ENCODE measurements at places on chromosomes 1 and 21. TPM values are rescaled to one million over a fixed set of nuclear protein-coding genes. Genes with fewer than 3 reads are reported as not detected.
A peak's percentile ranks its signal among the peaks of the same experiment; 100 is the strongest.

GRCh38 chr1:43021547-43022474, 63.1 kb upstream of the SLC2A1 start:
- DNase-seq = no peak
- H3K4me3 ChIP-seq = no peak overlapping the region
- no peaks in the 10 kb centered on the region for H3K4me1 ChIP-seq
- H3K27ac ChIP-seq = no peak overlapping the region

- H3K27me3 ChIP-seq = no peaks in the 10 kb centered on the region
- no peak overlapping the region for H3K27ac ChIP-seq
- no peak overlapping the region for H3K4me3 ChIP-seq
- no peaks in the 10 kb centered on the region for H3K36me3 ChIP-seq
- no peak for DNase-seq
Measured at GRCh38 chr21:20013851-20014250, 984.4 kb upstream of the NCAM2 start.

DYNLT5 gene
- total RNA-seq = 25.4 TPM

RIIAD1 gene
- total RNA-seq = 5.2 TPM

XKR8 gene
- 3.2 TPM for total RNA-seq

- peaks cover 57% of the 10 kb centered on the region for H3K4me1 ChIP-seq
- no peak overlapping the region for H3K4me3 ChIP-seq
- no peaks in the 10 kb centered on the region for H3K36me3 ChIP-seq
- H3K27ac ChIP-seq = peak overlapping the region; percentile 68
Measured at GRCh38 chr1:21324368-21325141, 34.3 kb upstream of the ECE1 start.

STUM gene
- total RNA-seq = 4.8 TPM

GJB5 gene
- total RNA-seq = not detected

NMNAT1 gene
- total RNA-seq = 17.6 TPM

- H3K27me3 ChIP-seq = no peaks in the 10 kb centered on the region
- no peak overlapping the region for H3K4me3 ChIP-seq
- no peaks in the 10 kb centered on the region for H3K36me3 ChIP-seq
Measured at GRCh38 chr1:200444478-200444877, 34.6 kb upstream of the ZNF281 start.

- no peak for DNase-seq
- H3K4me1 ChIP-seq = no peaks in the 10 kb centered on the region
- H3K27ac ChIP-seq = no peak overlapping the region
- H3K36me3 ChIP-seq = peaks cover 9% of the 10 kb centered on the region
- no peak overlapping the region for H3K4me3 ChIP-seq
Measured at GRCh38 chr21:33780631-33781030, 135.0 kb downstream of the ATP5PO start.

DNA sequence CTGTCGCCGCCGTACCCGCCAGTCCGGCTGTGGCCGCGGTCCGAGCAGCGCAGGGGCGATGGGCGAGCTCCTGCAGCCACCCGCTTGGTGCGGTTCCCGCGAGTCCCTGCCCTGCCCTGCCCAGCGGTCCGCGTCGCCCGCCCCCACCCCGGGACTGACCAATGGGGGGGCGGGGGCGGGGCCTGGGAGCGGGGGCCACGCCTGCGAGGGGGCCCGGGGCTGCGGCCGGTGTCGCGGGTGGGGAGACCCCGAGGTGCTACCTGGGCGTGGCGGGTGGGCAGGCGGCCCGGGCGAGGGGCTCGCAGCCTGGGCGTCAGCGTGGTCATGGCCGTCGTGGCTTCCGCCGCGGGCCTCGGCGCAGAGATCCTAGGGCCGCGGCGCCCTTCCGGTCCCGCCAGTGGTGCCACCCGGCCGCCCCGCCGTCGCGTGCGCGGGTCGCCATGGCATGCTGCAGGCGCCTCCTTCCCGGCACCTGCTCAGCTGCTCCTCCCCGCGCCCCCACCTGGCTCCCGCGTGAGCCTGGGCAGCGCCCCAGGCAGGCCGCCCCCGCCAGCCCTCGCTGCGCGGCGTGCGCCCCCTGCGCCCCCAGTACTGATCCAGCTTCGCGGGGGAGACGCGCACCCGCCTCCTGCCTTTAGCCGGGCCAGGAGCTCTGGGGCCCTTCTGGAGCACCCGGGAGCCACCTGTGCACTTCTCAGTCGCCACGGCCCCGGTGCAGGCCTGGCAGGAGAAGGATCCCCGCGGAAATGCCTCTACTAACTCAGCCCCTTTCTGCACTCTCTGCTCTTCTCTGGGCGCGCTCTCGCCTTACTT, at the start of gene BMP8B:
Gene BMP8B (minus strand): TSS at position 108 of the 813 bp plus-strand sequence. CDS start 380 bp downstream, outside the sequence.
- H3K36me3 ChIP-seq = no peaks in the 10 kb centered on the region
- H3K4me3 ChIP-seq = peak within 1 kb of the TSS; percentile 36
- no peak within 1 kb of the TSS for H3K27ac ChIP-seq
- DNase-seq = no peak
- H3K4me1 ChIP-seq = peaks cover 27% of the 10 kb centered on the region

DNA sequence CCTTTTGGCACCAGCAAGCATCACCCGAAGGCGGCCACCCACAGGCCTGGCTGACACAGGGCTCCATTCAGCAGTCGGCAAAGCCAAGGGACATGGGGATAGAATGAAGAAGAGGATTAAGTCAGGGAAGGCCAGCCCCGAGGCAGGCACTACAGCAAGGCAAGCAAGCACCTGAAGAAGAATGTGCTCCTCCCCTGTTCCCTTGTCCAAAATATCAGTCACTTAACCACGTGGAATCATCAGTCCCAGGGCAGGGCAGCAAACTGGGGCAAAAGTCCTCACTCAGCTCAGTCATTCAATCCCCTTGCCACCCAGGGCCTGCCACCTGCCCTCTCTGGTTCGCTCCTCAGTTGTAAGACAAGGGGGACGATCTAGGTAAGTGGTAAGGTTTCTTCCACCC, 9.3 kb downstream of the KANK4 start:
- H3K4me1 ChIP-seq = peaks cover 16% of the 10 kb centered on the region
- DNase-seq = no peak
- peaks cover 8% of the 10 kb centered on the region for H3K27me3 ChIP-seq
- H3K27ac ChIP-seq = no peak overlapping the region

- H3K4me3 ChIP-seq = peak overlapping the region; percentile 47
- DNase-seq = no peak
- no peaks in the 10 kb centered on the region for H3K4me1 ChIP-seq
- peaks cover 2% of the 10 kb centered on the region for H3K36me3 ChIP-seq
- H3K27me3 ChIP-seq = no peaks in the 10 kb centered on the region
Measured at GRCh38 chr1:172145231-172145651, 275.2 kb upstream of the C1orf105 start.

DNA sequence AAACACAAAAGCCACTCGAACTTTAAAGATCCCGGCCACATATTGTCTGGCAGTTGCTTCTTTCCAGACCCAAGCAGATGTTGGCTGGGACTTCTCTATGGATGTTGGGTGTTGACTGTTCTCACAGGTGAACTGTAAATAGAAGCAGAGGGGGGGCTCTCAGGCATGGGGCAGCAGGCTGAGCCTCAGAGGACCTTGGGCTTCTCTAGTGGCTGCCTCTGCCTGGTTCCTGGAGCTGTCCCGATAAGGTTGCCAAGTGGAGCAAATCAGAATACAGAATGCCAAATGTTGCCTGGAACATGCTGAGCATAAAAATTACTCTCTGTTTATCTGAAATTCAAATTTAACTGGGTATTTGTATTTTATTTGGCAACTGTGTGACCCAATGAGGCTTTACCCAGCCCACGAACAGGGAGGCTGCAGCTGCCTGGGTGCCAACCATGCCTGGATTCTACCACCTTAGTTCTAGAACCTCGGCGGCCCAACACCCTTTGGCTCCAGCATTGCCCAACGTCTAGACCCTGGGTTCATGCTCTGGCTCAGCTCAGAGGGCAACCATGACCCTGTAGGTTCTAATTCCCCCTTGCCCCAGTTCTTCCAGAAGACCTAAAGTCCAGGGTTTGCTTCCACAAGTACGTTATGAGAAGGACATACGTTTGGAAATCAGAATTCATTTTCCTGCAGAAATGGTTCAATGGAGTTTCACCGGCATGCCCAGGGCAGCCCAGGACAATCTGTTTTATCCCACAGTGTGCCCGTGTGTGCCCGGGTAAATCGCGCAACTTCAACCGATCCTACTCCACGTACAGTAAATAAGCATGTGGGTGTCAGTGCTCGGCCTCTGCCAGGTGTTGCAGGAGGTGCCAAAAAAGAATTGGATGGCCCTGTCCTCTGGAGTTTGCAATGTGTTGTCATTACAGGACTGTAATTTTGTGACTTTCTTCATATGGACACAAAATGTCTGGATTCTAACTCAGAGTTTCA, 5.4 kb upstream of the SLC45A1 start:
- no peak overlapping the region for H3K4me3 ChIP-seq
- no peaks in the 10 kb centered on the region for H3K27me3 ChIP-seq
- no peak for DNase-seq
- H3K27ac ChIP-seq = no peak overlapping the region
- peaks cover 42% of the 10 kb centered on the region for H3K4me1 ChIP-seq
- H3K36me3 ChIP-seq = no peaks in the 10 kb centered on the region

MYOC gene
- total RNA-seq = 0.69 TPM

DNA sequence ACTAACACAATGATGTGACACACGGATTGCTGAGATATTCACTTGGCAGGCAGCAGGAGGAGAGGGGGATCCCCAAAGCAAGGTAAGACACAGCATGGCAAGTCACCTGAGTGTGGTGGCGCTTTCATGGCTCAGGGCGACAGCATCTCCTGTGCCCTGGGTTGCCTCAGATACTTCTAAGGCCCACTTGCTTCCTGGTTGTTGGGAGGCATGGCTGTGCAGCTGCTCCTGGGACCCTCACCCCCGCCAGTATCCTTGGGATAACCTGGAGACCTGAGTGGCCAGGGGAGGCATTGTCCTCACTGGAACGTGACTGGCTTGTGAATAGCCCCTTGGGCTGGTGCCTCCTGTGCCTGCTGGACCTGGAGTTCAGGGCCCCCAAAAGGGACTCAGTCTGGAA, 69.8 kb downstream of the STUM start:
- H3K36me3 ChIP-seq = no peaks in the 10 kb centered on the region
- no peaks in the 10 kb centered on the region for H3K27me3 ChIP-seq
- H3K27ac ChIP-seq = no peak overlapping the region
- H3K4me3 ChIP-seq = no peak overlapping the region
- no peak for DNase-seq

GRCh38 chr1:38908821-38909220, 27.4 kb upstream of the GJA9 start:
- H3K4me1 ChIP-seq = no peaks in the 10 kb centered on the region
- no peak overlapping the region for H3K4me3 ChIP-seq
- H3K27me3 ChIP-seq = no peaks in the 10 kb centered on the region
- DNase-seq = no peak
- H3K27ac ChIP-seq = no peak overlapping the region
- peaks cover 4% of the 10 kb centered on the region for H3K36me3 ChIP-seq

CDA gene
- 0.61 TPM for total RNA-seq

WNT3A gene
- total RNA-seq = 0.06 TPM

GRCh38 chr1:21629971-21630370, 39.2 kb downstream of the RAP1GAP start:
- no peak for DNase-seq
- no peaks in the 10 kb centered on the region for H3K27me3 ChIP-seq
- no peak overlapping the region for H3K27ac ChIP-seq
